ENCODE measurements at places on chromosomes 12 and 14.

- no peak for DNase-seq
These were observed 8.4 kb upstream of the MYF6 start for GRCh38 chr12:80698847-80699542.

DNA sequence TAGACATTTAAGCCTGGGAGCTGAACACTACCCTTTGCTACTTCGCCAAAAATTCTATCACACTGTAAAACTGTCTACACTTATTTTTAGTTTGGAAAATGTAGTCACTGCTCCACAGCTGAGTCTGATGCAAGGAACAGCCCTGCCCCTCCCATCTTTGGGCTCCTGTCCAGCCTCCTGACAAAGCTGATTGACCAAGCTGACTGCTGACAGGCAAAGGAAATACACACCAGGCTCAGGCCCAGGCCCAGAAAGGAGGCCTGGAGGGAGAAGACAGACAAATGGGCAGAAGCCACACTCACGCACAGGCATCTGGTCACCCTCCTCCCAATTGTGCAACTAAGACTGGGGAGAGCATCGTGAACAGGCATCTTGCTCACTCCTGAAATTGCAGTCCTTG is 55.3 kb downstream of the ISCA2 start:
- DNase-seq: no peak

DNA sequence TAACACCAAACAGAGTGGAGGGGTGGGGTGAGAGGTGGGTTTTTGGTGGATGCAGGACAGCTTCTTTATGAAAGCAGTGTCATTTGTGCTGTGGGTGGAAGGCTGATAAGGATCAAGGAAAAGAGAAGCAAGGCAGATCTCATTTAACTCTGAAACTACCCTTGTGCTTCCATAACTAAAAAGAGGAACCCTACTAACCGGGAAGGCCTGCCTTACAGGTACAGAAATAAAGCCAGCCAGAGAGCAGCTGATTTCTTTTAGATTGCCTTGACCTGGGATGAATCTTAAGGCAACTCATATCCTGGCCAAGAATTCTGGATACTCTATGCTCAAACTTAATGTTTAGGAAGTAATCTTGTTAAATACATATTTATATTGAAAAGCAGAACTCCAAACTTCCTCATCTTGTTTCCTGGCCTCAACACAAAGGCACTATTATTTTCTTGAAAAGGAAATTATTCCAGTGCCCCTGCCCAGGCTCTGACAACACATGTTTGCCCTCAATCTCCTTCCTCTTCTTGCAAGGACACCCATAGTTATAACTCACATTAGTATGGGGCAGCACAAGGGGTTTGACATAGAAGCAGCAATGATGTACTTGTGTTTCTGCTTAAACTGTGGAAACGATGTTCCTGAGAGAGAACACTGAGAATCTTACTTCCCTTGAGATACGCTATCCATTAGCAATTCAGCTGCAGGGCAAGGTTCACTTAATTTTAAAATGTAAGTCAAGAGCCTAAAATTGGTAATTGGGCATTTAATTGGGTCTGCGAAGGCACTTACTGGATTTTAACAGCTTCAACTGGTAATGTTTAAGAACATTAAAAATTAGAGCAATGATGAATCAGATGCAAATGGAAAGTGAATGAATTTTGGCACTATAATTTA is 173.7 kb downstream of the STXBP6 start:
- DNase-seq: no peak

GRCh38 chr12:50104417-50105366 is 884 bp downstream of the GPD1 start:
- peak; percentile 41 for DNase-seq

DNA sequence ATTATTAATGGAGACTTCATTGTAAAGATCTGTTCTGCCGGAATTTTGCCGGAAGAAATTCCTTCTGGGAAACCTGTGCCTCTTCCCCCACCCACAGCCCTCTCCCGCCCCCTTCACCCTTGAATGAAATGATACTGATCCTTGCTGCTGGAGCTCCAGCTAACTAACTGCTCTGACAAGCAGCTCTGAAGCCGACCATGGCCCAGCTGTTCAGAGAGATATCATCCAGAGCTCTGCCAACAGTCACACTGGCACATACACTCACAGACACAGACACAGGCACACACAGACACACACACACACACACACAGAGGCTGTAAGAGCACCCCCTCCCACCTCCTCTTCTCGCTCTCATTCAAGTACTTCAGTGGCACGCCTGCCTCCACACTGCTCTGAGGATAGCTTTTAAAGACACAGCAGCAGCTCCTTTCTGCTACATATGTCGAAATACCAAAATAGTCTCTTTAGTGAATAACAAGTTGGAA is 88.6 kb downstream of the R3HDM2 start:
- DNase-seq: no peak

- DNase-seq: no peak
These were observed 90.3 kb downstream of the KCNK10 start for GRCh38 chr14:88232771-88233170.

DNA sequence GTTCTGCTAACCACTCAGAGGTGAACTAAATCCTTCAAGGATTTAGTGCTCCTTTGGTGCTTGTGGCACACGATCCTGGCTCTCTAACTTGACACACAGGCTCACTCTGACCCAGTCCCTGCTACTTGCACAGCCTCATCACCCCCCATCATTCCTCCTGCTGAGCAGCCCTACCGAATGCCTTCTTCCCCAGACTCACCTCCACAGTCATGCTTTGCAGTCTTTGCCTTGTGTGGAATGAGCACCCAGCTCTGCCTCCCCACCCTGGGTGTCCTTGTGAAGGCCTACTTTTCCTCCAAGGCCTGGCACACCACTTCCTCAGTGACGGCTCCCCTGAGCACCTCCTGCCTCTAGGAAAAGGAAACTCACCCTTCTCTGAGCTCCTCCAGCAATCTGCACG is 7.9 kb upstream of the TINF2 start:
- DNase-seq: no peak

DNA sequence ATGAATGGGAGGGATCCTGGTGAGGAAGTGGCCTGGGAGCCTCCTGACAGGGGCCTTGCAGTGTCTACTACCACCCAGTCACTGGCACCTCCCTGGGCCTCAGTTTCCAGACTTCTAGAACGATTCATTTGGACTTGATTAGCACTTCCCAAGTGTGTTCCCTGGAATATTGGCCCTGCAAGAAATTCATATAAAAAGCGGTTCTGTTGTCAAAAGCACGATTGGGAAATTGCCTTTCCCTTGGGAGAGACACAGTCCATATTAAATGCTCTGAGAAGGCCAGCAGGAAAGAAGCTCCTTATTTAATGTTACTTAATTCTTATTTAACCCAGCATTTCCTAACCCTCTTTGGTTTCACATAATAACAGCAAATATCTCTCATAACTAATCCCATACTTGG is 61.9 kb downstream of the DRAM1 start:
- DNase-seq: no peak

DNA sequence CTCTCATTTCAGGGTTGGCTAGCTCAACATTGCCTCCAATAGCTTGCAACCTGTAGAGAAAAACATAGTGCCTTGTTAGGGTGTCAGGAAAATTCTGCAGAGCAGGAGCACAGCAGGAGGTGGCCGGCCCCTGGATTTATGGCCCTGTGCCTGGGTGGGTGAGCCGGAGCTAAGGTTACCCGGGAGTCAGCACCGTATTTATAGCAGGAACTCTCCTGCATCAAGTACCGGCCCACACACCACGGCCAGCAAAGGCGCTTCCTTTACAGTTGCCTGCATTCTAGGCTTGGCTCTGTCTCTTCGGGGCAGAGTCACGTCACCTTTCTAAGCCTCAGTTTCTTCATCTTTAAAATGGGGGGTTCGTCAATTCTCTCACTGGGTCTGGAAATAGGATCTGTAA is 52.8 kb upstream of the EML1 start:
- no peak for DNase-seq

- DNase-seq: peak; percentile 44
These were observed at the start of gene ENO2 for GRCh38 chr12:6914246-6914946. Gene ENO2 (plus strand): TSS chr12:6914580. CDS start chr12:6915833, 1,253 bp downstream.

DNA sequence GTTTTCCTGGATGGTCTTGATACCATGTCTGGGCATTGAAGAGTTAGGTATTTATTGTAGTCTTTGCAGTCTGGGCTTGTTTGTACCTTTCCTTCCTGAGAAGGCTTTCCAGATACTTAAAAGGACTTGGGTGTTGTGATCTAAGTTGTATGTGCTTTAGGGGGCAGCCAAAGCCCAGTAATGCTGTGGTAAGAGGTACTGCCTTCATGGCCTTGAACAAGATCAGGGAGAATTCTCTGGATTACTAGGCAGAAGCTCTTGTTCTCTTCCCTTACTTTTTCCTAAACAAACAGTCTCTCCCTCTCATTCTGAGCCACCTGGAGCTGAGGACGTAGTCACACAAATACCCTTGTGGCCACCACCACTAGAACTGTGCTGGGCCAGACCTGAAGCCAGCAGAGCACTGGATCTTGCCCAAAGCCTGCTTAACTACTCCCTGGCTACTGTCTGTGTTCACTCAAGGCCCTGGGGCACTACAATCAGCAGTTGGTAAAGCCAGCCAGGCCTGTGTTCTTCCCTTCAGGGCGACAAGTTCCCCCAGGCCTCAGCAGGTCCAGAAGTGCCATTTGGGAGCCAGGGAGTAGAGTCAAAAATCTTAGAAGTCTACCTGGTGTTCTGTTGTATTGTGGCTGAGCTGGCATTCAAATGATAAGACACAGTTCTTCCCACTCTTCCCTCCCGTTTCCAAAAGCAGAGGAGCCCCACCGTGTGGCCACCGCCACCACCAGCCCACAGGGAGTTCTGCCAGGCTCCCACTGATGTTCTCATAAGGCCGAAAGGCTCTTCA is 11.4 kb downstream of the PRORP start:
- DNase-seq: peak; percentile 63

All from HepG2 (cell line).